ENCODE measurements at places on chromosomes 1 and 21. TPM values are rescaled to one million over a fixed set of nuclear protein-coding genes. Genes with fewer than 3 reads are reported as not detected.

Gene B3GALT5
- total RNA-seq = not detected

Gene KRTAP12-2
- not detected for total RNA-seq

Gene PLPPR4
- total RNA-seq = 0.80 TPM

Gene TNFAIP8L2
- total RNA-seq = 5.7 TPM

DNA sequence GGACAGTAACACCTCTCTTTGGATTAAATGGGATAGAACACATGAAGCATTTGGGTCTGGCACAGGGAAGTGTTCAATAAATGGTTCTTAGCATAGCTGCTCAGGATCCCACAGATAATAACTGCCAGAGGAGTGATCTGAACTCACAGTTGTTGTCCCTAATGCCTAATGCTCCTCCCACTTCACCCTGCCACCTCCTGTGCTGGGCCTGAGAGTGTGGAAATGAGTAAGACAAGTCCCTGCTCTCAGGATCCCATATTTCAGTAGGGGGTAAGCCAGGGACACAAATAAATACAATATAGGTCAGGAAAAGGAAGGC is 19.9 kb upstream of the FOXO6 start:
- H3K4me1 ChIP-seq = no peaks in the 10 kb centered on the region
- H3K36me3 ChIP-seq = no peaks in the 10 kb centered on the region
- no peak overlapping the region for H3K27ac ChIP-seq
- no peaks in the 10 kb centered on the region for H3K27me3 ChIP-seq

DNA sequence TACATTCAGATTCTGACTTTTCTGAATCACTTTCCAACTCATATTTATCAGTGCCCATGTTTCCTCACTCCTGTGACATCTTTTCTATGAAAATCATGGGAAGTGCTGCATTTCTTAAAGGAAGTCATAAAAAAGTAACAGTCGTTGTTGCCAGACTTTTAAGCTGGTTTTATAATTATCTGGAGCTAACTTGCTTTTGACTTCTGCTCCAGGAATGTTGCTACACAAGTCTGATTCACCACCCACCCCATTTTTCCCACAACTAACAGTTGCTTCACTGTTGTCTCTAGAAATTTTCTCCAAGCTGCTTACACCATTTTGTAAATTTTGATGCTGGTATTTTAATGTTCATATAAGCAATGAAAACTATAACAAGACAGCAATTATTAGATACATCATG is 12.2 kb downstream of the FCRLB start:
- H3K4me1 ChIP-seq = no peaks in the 10 kb centered on the region
- DNase-seq = no peak
- no peak overlapping the region for H3K4me3 ChIP-seq
- H3K27me3 ChIP-seq = no peaks in the 10 kb centered on the region
- peak overlapping the region; percentile 33 for H3K27ac ChIP-seq

DNA sequence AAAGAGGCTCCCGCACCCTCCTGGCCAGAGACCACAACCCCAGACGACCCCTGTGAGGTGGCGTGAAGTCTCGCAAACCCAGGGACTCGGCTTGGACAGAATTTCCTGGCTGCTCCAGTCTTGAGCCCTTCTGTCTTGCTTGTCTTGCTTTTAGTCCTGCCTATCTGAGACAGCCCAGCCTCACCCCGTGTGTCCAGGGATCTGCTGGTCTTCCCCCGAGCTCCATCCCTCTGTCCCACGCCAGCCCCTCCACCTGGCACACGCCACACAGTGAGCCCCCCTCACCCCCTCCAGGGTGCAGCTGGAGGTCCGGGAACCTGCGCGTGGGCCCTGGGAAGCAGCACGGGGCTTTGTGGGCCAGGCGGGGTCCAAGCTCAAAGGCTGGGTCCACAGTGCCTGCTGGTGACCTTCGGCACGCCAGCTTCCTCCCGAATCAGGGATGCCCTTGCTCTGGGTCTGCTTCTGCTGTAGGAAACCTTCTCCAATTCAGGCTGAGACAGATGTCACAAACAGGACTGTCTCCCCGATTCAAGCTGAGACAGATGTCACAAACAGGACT is 97.1 kb downstream of the SIK1 start:
- DNase-seq = no peak
- H3K36me3 ChIP-seq = no peaks in the 10 kb centered on the region
- H3K27ac ChIP-seq = no peak overlapping the region
- H3K27me3 ChIP-seq = no peaks in the 10 kb centered on the region
- peaks cover 9% of the 10 kb centered on the region for H3K4me1 ChIP-seq
- no peak overlapping the region for H3K4me3 ChIP-seq

- no peak for DNase-seq
- H3K4me3 ChIP-seq = no peak overlapping the region
- H3K27me3 ChIP-seq = no peaks in the 10 kb centered on the region
- peaks cover 3% of the 10 kb centered on the region for H3K4me1 ChIP-seq
- H3K36me3 ChIP-seq = no peaks in the 10 kb centered on the region
Observed at GRCh38 chr1:162736633-162737067, 53.9 kb upstream of the HSD17B7 start.

DNA sequence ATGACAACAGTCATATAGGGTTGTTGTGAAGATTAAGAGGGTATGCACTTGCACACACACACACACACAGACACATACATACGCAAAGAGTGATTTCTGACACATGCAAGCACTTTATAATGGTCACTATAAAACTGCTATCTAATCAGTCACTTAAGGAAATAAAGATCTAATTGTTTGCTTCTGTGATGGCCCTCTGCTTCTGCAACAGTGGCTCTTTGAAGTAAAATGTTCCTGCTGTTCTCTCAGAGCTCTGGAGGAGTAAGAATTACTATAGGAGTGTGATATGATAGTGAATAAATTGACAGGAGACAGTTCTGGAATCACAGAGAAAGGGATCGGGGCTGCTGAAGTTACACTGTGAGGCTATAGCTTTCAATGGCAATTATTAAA is 494.5 kb upstream of the B3GALT2 start:
- no peaks in the 10 kb centered on the region for H3K27me3 ChIP-seq
- no peaks in the 10 kb centered on the region for H3K4me1 ChIP-seq
- H3K4me3 ChIP-seq = no peak overlapping the region
- H3K36me3 ChIP-seq = no peaks in the 10 kb centered on the region

- DNase-seq = no peak
- H3K27ac ChIP-seq = no peak overlapping the region
- no peak overlapping the region for H3K4me3 ChIP-seq
- no peaks in the 10 kb centered on the region for H3K36me3 ChIP-seq
Observed at GRCh38 chr1:200099040-200099439, 71.5 kb downstream of the NR5A2 start.
